ENCODE measurements at places on chromosomes 2 and 18.

DNA sequence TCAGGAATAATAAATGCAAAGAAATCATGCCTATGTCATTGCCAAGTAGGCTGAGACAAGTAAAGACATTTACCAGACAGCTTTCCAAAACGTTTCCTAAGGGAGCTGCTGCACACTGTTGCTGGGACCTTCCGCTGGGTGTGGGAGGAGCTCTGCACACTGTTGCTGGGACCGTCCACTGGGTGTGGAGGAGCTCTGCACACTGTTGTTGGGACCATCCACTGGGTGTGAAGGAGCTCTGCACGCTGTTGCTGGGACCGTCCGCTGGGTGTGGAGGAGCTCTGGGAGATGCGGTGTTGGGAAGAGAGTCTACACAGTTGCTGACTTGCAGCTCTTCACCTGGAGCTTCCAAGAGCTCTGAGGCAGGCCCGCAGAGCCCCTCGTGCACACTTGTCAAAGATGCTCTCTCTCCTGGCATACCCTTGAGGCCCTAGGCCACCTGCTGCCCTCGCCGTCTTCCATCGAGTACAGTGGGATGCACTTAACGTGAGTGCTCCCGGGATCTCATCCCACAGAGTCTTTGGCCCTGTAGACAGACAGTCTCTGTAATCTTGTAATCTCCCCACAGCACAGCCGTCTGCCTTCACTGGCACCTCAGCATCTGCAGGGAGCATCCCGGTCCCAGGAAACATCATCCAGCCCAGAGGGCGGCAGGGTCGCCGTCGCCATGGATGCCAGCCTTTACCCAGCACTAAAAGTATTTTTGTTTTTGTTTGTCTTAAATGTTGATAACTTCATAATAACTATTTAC lies 51.4 kb downstream of the TRAPPC12 start:
- no peak for DNase-seq

- DNase-seq = no peak
These were observed 8.6 kb downstream of the ALLC start for GRCh38 chr2:3666613-3666975.

- no peak for DNase-seq
These were observed 2.9 kb upstream of the MGAT5 start for GRCh38 chr2:134250840-134251461.

DNA sequence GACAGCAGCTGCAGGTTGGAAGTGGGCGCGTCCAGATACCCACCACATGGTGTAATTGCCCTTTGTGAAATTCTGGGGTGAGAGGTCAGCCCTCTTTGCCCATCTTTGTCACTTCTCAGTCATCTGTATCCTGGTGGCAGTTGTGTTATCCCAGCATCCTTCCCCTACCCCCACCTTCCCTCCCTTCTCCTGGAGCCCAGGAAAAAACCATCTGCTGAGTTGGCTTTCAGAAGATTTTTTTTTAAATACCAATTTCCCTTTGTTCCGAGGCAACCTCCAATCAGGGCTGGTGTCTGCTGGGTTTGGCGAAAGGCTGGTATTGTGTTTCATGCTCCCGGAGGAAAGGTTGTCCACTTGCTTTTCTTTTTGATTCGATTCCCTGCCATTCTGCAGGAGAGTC lies 35.2 kb downstream of the SETBP1 start:
- no peak for DNase-seq

Measured in GM12891 (cell line).